T follicular helper cell (primary cell): ENCODE measurements at places on chromosomes 6 and 20.

DNA sequence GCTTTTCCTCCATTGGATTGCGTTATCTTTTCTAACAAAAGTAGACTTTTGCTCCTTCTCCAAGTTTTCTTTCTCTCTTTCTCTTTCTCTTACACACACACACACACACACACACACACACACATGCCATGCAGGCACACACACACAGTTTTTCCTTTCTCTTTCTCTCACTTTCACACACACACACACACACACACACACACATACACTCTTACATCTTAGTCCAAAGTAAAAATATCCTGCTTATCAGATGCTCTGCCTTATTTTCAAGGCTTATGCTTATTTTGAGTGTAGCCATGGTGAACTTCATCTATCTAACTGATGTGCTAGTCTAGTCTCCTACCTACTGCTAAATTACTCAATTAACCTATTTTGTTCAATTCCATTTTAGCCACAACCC lies 34.4 kb upstream of the RAB23 start:
- DNase-seq, result no peak

DNA sequence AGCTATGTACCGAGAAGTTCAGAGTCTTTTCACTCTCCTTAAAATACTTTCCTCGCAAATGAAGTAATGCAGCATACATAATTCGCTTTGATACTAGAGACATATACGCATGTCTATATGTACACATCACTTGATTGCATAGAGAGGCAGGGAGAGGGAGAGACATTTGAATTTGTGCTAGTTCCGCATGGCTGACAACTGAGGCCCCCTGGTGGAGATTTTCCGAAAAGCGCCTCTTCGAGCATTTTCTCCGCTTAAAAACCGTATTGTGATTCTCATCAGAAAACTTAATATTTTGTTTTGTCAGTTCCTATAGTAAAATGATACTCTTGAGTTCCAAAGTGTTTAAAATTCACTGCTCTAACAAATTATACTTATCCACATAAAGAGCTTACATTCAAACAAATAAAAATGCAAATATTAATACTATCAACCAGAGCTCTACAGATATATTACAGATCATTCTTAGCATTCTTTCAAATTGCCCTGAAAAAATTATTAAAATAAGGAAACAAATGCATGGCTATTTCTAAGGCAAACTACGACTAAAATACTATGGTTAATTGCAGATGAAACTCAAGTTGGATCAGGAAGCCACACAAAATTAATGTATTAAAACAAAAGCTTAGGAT lies 637 bp downstream of the MYLK4 start:
- DNase-seq, result peak; percentile 43

DNA sequence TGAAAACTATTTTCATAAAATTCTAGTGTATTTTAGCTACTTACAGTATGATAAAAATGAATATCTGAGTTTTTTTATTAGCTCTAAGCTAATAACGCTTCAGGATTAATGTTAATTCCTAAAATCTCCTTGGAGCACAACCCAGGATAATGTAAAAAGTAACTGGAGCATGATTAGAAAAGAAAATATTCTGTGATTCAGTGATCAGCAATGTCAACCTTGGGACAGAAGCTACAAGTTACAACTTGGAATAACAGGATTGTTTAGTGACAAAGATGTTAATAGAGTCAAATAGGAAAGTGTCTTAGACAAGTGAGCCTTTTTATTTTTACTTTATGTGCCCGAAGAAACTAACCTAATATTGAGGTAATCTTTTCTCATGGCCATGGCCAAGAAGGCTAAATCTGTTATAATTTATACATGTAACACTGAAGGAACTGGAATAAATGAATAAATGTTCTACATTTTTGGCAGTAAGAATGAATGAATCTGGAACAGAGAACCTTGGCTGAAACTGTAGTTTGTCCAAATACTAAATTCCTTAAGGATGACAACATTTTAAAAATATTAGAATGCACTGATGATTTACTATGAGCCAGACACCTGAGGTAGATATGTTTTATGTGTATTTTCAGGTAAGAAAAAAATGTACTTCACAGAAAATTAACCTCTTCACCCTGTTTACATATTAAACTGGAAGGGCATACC lies 994.0 kb downstream of the GRIK2 start:
- DNase-seq, result no peak

GRCh38 chr6:1903780-1904465 lies 294.2 kb downstream of the FOXC1 start:
- DNase-seq, result no peak

- no peak for DNase-seq
These were observed 35.2 kb downstream of the HIVEP1 start for GRCh38 chr6:12047304-12047703.

DNA sequence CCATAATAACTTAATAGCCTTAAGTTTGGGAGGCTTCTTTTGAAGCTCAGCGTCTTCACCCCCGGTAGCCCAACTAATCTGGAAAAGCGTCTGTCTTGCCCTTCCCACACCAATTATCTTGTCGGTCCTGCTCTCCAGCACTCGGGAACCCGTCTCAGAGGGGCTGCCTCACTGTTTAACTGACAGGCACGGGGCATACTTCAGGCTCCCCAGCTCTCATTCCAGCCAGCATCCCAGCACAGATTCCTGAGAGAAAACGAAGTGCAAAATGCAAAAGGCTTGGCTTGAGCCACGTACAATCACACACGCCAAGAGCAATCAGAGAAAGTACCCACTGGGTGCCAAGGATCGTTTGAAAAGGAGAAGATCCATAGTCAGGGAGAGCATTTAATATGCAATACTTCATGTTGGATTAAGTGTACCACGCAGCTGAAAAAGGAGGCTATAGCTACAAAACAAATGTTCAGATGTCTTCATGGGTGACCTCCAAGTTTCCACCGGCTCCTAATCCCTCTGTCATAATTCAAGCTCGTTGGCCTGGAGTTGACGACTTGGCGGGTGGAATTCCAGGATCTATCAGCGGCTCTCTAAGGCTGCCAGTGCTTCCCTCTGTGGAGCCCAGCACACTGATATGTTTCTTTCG lies 53.7 kb upstream of the STX16 start:
- DNase-seq, result no peak

GRCh38 chr6:136593748-136594490 lies 43.7 kb upstream of the MAP7 start:
- no peak for DNase-seq

DNA sequence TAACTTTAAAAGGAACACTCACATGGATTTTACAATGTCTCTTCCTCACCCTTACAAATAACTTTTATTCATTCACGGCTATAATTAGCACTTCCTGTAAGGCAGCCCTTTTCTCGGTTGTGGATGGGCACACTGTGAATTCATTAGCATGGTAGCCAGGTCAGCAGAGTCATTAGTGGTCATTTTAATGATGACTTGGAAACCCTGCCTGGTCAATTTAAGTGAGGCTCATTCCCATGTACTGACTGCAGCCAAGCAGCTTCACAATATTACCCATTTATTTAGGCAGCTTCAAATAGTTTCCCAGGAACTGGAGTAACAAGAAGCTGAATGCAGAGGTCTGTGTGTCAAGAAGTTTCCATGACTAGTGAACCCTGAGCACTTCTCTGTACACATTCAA lies 248.8 kb downstream of the KHDC1L start:
- no peak for DNase-seq

DNA sequence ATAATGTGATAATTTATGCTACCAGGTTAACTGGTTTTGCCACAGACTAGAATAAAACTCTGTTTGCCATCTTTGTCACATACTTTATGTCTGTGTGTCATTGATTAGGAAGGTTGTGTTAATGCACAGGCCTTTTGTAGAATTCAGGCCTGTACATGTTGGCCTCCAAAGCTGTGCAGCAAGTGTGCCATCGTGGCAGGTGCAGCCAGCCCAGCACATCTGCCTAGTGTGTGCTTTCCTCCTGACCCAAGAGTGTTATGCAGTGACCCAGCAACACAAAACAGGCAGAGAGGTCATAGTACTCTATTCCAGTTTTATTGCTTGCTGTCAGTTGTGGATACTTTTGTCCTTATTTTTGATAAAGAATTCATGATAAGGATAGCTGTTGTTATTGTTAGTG lies 3.7 kb downstream of the MAP3K4 start:
- DNase-seq, result no peak

- no peak for DNase-seq
These were observed 47.4 kb upstream of the DSN1 start for GRCh38 chr20:36820928-36821327.

DNA sequence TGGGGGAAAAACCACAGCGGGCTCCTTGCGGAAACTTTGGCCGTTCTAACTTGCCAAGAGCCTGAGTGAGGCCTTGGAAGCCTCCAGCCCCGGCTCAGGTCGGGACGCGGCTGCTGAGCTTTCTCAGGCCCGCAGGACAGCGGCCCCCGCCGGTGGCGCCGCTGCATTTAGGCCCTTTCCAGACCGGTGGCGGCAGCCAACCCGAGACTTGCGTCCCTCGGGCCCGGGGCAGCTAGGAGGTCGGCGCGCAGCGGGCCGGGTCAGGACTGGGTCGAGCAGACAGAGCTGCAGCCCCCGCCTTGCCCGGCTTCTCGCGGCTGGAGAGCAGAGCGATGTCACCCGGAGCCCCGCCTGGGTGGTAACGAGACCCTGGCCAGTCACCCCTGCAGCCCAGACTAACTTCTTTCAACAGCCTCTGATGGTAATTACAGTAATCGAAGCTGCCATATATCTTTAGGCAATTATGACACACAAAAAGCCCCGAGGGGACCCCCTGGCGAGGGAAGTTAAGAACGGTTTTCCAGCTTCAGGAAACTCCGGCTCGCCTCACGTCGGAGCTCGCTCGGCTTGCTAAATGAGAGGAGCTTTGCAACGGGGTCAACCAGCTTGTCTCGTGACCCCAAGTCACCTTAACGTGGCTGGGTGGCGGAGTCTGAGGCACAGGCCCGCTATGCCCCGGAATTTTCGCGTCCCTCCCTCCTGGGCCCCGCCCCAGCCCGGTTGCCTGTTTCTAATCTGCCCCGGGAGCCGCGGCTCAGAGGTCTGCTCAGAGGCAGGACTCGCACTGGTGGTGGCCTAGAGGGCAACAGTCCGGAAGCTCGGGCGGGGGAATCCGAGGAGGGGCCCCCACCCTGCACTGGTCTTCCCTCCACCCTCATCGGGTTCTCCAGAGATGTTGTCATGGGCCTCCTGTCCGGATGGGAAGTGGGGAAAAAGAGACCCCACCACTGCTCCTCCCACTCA lies 3.0 kb downstream of the NR2E1 start:
- no peak for DNase-seq

GRCh38 chr20:37407573-37408002 lies 61.6 kb downstream of the SRC start:
- DNase-seq, result no peak

DNA sequence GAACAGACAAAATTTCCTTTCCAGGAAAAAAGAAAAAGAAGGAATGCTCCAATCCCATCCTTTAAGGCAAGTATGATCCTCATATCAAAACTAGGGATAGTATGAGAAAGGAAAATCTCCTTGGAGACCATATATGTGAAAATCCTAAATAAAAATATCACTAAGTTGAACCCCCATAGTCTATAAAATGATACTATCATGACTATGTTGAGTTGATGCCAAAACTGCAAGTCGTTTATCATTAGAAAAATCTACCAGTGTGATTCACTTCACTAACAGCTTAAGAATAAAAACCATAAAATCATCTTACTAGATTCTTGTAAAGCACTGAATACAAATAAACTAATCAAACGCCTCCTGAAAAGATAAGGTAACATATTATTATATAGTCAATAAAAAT lies 76.6 kb upstream of the STXBP5 start:
- no peak for DNase-seq

GRCh38 chr6:2729921-2730320 lies 20.8 kb downstream of the MYLK4 start:
- DNase-seq, result no peak

DNA sequence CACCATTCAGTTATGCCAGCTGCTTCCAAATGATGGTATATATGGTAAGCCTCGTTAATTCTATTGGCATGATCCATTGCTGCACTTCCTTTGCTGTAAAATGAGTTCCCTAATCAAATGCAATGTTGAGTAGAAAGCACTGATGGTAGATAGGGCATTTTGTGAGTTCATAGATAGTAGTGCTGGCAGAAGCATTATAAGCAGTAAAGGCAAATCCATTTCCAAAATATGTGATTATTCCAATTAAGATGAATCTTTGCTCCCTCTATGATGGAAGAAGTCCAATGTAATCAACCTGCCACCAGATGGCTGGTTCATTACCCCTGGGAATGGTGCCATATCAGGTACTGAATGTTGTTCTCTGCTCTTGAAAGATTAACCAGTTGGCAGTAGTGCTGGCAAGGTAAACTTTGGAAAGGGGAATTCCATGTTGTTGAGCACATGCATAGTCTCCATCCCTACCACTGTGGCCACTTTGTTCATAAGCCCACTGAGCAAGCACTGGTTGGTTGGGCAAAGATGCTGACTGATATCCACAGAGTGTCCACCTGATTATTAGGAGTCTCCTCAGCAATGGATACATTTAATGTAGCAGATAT lies 5.6 kb upstream of the TBPL1 start:
- no peak for DNase-seq

DNA sequence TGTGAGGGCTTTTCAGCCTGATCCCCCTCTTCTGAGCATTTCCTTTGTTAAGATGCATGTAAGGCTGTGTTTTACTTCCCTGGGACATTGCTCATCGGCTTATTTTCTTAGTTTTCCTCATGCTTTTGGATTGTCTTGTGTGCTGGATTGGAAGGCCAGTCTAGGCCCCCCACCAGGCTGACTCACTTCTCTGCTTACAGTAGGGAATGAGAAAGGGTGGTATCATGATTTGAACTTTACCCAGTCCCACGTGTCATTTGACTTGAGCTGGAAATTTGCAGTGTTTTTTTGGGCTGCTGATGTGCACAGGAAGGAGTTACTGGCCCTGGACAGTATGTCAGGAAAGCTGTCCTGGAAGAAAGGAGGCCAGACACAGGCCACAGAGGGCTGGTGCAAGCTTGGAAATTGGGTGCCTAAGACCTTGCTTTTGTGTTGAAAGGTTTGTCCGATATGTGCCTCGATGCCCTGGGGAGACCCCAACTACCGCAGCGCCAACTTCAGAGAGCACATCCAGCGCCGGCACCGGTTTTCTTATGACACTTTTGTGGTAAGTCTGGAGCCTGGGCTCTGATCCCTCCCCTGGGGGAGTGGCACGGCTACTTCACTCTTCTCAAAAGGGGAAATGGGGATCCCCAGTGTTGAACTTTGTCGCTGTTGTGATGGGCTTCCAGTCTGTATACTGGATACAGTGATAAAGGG lies 12.8 kb downstream of the RNF114 start:
- DNase-seq, result no peak

DNA sequence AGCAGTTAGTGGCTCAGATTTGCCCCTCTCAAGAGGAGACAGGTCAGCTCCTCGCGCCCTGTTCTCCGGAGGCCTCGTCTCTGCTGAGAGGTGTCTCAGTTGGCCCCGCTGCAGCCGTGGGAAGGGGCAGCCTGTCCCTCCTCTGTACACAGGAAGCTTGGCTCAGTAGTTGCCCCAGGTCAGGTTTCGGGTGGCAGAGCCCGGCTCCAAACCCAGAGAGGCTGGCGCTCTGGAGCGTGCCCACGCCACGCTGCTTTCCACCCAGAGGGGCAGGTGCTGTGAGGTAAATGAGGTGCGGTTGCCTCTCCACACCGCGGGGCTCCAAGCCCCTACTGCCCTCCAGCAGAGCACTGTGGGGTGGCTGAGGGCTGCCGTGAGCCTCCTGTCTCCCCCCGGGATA lies 16.0 kb downstream of the DYNLT1 start:
- no peak for DNase-seq

- no peak for DNase-seq
These were observed 386.0 kb upstream of the ARID1B start for GRCh38 chr6:156391061-156391672.
